B cell (primary cell): ENCODE measurements at places on chromosomes 4 and X.
A peak's percentile ranks its signal among the peaks of the same experiment; 100 is the strongest.

GRCh38 chr4:55996646-55997045, 47.9 kb downstream of the CEP135 start:
- no peaks in the 10 kb centered on the region for H3K27me3 ChIP-seq
- no peaks in the 10 kb centered on the region for H3K4me1 ChIP-seq
- no peak overlapping the region for H3K27ac ChIP-seq
- no peak for DNase-seq
- H3K36me3 ChIP-seq = peaks cover 6% of the 10 kb centered on the region

- H3K4me3 ChIP-seq = no peak overlapping the region
- DNase-seq = no peak
- no peaks in the 10 kb centered on the region for H3K4me1 ChIP-seq
- H3K27ac ChIP-seq = no peak overlapping the region
Measured at GRCh38 chr4:142983065-142983464, 137.0 kb upstream of the INPP4B start.

DNA sequence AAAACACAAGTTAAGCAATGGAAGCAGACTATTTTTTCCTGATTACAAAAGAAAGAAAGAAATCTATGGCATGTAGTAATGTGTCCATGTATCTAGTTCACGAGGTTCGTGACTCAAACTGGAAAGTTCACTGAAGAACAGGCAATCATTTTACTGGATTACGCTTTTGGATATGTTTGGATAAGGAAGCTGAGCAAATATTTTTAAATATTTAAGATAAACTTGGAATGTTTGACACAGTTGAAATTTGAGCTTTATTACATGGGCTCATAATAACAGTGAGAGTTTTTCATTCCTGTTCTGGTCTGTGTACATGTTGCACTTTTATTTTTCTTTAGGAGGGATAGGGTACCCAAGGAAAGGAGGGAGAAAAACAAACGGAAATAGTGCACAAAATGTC, 244.2 kb upstream of the GK2 start:
- no peaks in the 10 kb centered on the region for H3K27me3 ChIP-seq
- H3K36me3 ChIP-seq = no peaks in the 10 kb centered on the region
- no peak overlapping the region for H3K4me3 ChIP-seq
- H3K27ac ChIP-seq = no peak overlapping the region
- H3K4me1 ChIP-seq = no peaks in the 10 kb centered on the region

- no peak overlapping the region for H3K27ac ChIP-seq
- H3K36me3 ChIP-seq = no peaks in the 10 kb centered on the region
- no peaks in the 10 kb centered on the region for H3K27me3 ChIP-seq
- no peak for DNase-seq
- H3K4me1 ChIP-seq = no peaks in the 10 kb centered on the region
Measured at GRCh38 chr4:145375416-145375815, 106.2 kb upstream of the SMAD1 start.

DNA sequence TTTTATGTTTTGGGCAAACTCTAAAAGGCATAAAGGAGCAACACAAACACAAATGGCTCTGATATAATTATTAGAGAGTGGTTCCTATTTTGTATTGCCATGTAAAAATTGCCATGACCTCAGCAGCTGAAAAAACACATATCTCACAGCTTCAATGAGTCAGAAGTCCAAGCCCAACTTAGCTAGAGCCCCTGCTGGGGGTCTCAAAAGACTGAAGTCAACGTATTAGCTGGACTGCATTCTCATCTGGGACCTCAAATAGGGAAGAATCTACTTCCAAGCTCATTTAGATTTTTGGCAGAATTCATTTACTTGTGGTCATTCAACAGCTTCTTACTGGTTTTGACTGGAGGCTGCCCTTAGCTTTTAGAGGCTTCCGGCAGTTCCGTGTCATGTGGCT, 47.4 kb downstream of the FREM3 start:
- no peak overlapping the region for H3K27ac ChIP-seq
- no peak overlapping the region for H3K4me3 ChIP-seq
- DNase-seq = no peak
- H3K4me1 ChIP-seq = no peaks in the 10 kb centered on the region
- H3K27me3 ChIP-seq = no peaks in the 10 kb centered on the region

- no peaks in the 10 kb centered on the region for H3K27me3 ChIP-seq
- H3K36me3 ChIP-seq = no peaks in the 10 kb centered on the region
- H3K4me1 ChIP-seq = no peaks in the 10 kb centered on the region
- H3K27ac ChIP-seq = no peak overlapping the region
- no peak for DNase-seq
Measured at GRCh38 chr4:62199291-62199810, 999.2 kb downstream of the ADGRL3 start.

GRCh38 chr4:186265683-186266652, at the start of gene F11:
TSS of gene F11 (plus strand) at chr4:186266189. CDS start at chr4:186267137, 948 bp downstream.
- H3K4me3 ChIP-seq = no peak within 1 kb of the TSS
- H3K27me3 ChIP-seq = no peaks in the 10 kb centered on the region
- no peak for DNase-seq
- H3K27ac ChIP-seq = no peak within 1 kb of the TSS
- H3K36me3 ChIP-seq = no peaks in the 10 kb centered on the region
- H3K4me1 ChIP-seq = no peaks in the 10 kb centered on the region

DNA sequence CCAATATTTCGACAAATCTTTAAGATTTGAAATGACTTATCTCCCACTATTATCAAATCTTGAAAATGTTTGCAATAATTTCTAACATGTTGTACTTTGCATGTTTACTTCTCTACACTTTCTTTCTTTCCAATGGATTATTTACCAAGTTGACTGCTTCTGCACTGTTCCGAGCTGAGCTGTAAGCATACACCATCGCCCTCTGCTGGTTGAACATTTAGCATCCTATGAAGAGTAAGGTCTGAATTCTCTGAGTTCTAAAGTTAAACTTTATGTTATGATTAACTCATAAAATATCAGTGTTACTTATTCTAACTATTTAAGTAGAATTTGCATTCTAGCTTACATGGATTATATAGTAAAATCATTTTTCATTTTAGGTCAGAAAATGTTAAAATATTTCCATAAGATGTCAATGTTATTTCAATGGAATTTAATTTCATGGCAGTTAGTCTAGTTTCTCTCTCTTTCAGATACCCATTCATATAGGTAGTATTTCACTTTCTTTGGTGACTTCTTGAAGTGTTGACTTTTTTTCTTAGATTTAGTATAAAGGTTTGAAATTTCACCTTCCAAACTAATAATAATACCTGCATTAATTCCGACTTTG, 137.4 kb downstream of the DKK2 start:
- no peaks in the 10 kb centered on the region for H3K4me1 ChIP-seq
- no peak overlapping the region for H3K4me3 ChIP-seq
- no peaks in the 10 kb centered on the region for H3K27me3 ChIP-seq
- no peak overlapping the region for H3K27ac ChIP-seq

- H3K27ac ChIP-seq = no peak overlapping the region
- H3K36me3 ChIP-seq = no peaks in the 10 kb centered on the region
- no peaks in the 10 kb centered on the region for H3K27me3 ChIP-seq
Measured at GRCh38 chr4:130432289-130432688, 1336.3 kb downstream of the C4orf33 start.

GRCh38 chr4:136831553-136831952, 700.7 kb downstream of the PCDH18 start:
- H3K27ac ChIP-seq = no peak overlapping the region
- H3K4me1 ChIP-seq = no peaks in the 10 kb centered on the region
- H3K36me3 ChIP-seq = no peaks in the 10 kb centered on the region
- no peak overlapping the region for H3K4me3 ChIP-seq
- no peak for DNase-seq

DNA sequence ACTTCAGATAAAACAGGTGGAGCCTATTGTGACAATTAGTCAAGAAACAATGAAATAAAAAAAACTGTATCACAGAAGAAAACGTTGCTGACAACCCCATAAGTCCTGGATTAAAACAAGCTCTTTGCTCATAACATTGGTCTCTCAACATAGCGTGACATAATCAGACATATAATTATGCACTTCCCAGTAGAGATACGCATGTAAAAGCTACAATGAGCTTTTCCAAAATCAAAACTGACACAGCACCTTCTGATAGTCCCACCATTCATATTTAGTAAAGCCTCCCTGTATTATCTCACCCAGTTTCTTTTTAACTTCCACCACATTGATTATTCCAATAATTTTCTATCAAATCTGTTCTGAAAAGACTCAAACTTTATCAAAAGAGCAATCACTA, 372.1 kb upstream of the SMIM31 start:
- no peak overlapping the region for H3K27ac ChIP-seq
- no peak for DNase-seq
- no peaks in the 10 kb centered on the region for H3K4me1 ChIP-seq
- no peaks in the 10 kb centered on the region for H3K36me3 ChIP-seq
- no peak overlapping the region for H3K4me3 ChIP-seq

DNA sequence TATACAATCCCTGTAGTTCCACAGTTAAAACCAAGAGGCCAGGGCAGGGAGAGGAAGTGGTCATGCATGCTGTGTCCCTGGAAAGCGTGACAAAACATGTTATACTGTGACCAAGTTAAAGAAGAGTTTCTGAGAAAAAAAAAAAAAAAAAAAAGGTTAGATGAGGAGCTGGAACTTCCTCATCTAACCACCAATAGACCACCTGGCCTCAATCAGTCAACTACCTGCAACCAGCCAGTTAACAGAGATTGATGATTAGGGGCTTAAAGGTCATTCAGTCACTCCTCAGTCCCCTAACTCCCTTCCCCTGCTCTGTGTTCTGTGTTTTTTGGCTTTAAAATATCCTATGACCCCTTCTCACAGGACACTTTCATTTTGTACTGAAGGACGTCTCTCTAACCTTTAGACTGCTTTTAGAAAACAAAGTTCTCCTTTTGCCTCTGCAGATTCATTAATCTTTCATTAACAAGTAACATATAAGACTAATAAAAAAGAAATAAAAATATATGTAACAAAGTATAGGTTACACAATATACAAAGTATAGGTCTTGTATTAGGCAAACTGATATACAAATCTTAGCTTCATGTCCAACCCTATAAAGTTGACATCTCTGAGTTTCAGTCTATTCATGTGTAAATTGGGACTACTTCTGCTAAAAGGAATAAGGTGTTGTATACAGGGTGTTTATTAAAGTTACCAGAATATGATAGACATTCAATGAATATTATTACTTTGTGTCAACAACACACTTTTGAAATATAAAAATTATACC, 179.1 kb upstream of the NDST4 start:
- H3K36me3 ChIP-seq = no peaks in the 10 kb centered on the region
- no peaks in the 10 kb centered on the region for H3K27me3 ChIP-seq
- H3K4me3 ChIP-seq = no peak overlapping the region
- no peak overlapping the region for H3K27ac ChIP-seq

DNA sequence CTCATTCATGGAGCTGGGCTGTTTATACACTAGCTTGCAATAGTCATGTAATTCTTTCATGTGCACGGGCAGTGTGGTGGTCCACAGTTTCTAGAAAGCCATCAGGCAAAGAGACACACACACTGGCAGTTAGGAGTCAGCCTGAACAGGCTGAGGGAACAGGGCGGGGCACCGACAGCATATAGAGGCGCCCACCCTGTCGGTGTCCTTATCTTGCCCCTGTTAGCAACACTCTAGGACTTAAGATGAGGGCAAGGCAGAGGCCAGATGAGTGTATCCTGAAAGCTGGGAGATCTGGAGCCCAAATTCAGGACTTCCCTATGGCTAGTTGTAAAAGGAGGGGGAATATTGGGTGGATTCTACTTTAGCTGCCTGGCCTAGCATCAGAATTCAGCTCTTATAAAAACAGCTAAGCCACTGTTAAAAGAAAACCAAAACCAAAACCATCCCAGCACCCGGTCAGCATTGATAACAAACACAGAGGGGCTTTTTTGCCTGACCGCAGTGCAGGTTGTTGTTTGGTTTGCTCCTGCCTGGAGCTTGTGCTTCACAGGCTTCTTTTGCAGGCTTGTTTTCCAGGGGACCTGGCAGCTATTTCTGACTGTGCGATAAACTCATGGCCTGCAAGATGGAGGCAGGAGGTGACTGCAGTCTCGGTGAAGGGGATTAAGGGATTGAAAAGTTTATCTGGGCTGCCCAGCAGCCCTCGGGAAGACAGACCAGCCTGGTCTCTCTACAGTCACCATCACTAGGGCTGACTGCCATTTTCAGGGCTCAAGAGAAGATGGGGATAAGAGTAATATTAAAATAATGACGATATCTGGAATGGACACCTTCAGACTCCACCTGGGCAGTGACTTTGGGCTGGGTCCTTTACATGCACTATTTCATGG, 638.9 kb downstream of the MID1IP1 start:
- no peaks in the 10 kb centered on the region for H3K36me3 ChIP-seq
- H3K27ac ChIP-seq = peak overlapping the region; percentile 83

GRCh38 chrX:134670134-134670924, 12.1 kb upstream of the PLAC1 start:
- DNase-seq = no peak
- H3K27ac ChIP-seq = no peak overlapping the region
- H3K4me1 ChIP-seq = no peaks in the 10 kb centered on the region
- no peaks in the 10 kb centered on the region for H3K36me3 ChIP-seq
- H3K27me3 ChIP-seq = no peaks in the 10 kb centered on the region
- no peak overlapping the region for H3K4me3 ChIP-seq

DNA sequence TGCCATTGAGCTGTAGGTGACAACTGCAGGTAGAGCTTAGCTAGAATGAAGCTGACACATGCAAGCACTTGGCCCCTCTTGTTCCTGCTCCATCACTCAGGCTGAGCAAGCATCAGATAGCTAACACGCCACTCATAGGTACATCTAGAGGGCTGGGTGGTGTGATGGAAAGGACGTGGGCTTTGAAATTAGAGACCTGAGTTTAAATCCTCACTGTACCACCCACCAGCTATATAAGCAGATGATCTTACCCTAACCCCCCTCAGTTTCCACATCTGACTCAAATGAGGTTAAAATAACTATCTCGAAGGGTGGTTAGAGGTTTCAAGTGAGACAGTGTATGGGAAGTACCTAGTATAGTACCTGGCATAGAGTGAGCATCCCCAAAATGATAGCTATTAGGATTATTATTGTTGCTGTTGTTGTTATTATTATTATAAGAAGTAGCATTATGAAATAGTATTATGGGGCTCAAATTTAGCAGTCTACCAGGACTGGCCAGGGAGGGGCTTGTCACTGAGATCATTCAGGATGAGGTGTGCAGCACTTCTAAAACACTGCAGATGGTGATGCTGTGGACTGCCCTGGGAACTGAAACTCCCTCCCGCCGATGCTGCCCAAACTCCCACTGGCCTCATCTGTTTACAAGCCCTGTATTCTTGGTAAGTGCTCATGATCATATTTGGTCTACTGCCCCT, 59.0 kb downstream of the REELD1 start:
- no peak for DNase-seq
- H3K36me3 ChIP-seq = no peaks in the 10 kb centered on the region
- no peak overlapping the region for H3K4me3 ChIP-seq
- no peaks in the 10 kb centered on the region for H3K4me1 ChIP-seq
- no peak overlapping the region for H3K27ac ChIP-seq

- H3K4me3 ChIP-seq = no peak overlapping the region
- no peak for DNase-seq
- H3K36me3 ChIP-seq = no peaks in the 10 kb centered on the region
- H3K27me3 ChIP-seq = no peaks in the 10 kb centered on the region
- H3K4me1 ChIP-seq = peaks cover 10% of the 10 kb centered on the region
Measured at GRCh38 chr4:14879683-14880082, 122.6 kb upstream of the CPEB2 start.

GRCh38 chr4:79273915-79274314, 51.9 kb downstream of the NAA11 start:
- H3K27ac ChIP-seq = no peak overlapping the region
- H3K36me3 ChIP-seq = no peaks in the 10 kb centered on the region
- no peaks in the 10 kb centered on the region for H3K27me3 ChIP-seq
- no peaks in the 10 kb centered on the region for H3K4me1 ChIP-seq
